ENCODE measurements at places on chromosomes 2 and 18. TPM values are rescaled to one million over a fixed set of nuclear protein-coding genes. Genes with fewer than 3 reads are reported as not detected.

Gene LOXHD1
- 0.11 TPM for total RNA-seq

Gene OR6B2
- total RNA-seq = not detected

Gene FSIP2
- total RNA-seq = 0.28 TPM

Gene USP14
- total RNA-seq = 21.5 TPM

Gene M1AP
- not detected for total RNA-seq

Gene PMS1
- 9.0 TPM for total RNA-seq

Gene C2orf80
- not detected for total RNA-seq

Gene IL1RN
- total RNA-seq = 0.41 TPM
